Astrocyte of the hippocampus (primary cell): ENCODE measurements at places on chromosomes 3 and 15.

GRCh38 chr3:24886501-24886900, 391.9 kb upstream of the THRB start:
- no peak for DNase-seq

DNA sequence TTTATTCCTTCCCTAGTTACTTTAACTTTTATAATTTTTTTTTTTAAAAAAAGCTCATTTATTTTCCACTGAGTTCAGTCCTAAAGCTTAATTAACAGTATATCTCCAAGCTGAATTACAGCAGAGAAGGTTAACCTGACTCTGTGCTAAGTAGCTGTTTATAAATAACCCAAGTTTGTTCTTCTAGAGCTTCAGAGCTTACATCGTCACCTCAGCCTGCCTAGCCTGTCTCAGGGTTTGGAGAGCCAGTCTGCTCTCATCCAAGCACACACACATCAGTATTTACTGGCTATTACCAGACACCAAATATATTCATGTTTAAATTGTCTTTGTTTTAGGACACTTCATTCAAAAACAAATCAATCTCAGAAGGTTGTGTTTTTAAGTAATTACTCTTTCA, 154.9 kb downstream of the CDIN1 start:
- DNase-seq = no peak

DNA sequence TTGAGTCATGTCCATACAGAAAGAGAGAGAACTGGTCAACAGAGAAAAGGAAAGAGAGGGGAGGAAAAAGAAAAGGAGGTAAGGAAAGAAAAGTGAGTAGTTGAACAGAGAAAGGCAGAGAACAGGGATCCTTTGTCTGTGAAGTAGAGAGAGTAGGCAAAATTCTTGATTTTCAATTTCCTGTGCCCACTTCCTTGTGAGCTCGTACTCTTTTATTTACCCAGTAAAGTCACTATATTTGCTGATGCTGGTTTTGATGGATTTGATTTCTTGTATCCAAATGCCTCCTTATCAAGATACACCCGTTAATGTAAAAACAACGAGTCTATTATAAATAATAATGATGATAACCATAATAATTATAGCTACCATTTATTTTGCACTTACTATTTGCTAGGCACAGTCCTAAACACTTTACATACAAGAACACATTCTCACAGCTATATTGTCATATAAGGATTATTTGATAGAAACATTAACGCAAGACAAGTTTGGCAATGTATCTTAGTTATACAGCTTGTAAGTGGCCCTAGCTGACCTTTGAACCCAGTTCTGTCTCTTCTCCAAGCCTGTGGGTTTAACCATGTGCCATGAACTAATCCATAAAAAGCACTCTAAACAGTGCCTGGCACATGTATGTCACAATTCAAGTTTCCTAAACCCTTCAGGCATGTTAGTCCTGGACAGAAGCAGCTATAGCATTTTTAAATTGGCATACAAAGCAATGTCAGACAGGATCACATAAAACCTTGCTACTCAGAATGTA, 6.7 kb upstream of the P2RY1 start:
- DNase-seq = no peak

DNA sequence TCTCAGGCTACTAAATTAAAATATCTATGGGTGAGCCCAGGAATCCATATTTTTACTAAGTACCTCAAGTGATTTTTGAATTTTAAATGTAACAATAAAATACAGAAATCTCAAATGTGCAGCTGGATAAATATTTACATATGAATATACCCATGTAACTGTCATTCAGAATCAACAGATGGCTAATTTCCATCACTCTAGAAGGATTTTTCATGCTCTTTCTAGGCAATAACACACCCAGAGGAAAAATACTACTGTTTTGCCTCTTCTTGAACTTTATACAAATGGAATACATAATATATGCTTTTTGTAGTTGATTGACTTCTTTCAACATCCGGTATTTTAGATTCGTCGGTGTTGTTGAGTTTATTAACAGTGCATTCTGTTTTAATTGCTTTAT, 601.3 kb upstream of the NECTIN3 start:
- DNase-seq = no peak

DNA sequence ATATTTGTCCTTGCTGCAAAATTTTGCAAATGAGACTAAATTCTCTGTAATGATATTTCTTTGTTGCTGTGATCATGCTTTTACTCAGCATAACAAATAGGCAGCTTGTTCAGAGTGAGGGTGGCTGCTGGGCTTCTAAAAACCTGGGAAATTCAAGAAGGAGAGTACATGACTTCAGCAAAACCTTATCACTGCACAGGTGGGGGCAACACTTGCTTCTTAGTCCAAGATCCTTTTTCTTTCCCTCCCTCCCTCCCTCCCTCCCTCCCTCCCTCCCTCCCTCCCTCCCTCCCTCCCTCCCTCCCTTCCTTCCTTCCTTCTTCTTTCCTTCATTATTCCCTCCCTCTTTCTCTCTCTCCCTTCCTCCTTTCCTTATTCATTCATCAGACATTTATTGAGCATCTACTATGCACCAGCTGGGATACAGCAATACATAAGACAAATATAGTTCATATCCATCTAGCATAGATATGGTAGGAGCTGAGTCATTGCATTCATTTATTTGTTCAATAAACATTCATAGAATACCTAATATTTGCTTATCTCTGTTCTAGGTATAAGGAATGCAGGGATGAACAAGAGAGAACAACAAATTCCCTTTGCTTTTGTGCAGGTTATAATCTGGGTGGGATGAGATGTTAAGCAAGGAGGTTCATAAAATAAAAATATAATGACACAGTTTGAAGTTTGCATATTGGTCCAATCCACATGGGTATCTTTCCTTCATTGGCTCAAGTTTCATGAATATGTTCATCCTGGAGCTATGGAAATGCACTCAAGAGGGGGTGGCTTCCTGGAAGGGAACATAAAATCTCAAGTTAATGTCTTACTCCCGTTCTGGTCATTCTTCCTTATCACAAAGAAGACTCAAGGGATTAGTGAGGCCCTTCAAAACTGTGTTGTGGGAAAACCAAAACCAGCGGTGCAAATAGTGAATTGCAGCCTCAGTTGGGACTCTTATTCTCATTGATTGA, 210.7 kb downstream of the PDCD6IP start:
- DNase-seq = no peak

DNA sequence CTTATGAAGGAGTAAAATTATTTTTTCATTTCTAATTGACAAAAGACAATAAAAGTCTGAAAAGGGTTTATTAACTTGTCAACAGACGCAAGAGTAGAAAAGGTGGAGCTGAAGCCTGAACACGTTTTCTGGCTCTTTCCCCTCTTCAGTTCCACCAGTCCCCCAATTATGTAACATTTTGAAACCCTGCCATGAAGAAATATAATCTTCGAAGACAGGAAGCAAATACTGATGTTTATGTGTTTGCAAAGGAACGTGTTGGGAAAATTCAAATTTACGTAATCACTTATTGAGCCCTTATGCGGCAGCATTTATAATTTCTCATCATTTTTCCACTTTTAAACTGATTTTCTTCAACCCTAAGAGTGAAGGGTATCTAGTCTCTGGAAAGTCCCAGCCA, 767 bp downstream of the AP3S2 start:
- no peak for DNase-seq

- no peak for DNase-seq
These were observed 281.3 kb downstream of the CLSTN2 start for GRCh38 chr3:140216249-140216648.

DNA sequence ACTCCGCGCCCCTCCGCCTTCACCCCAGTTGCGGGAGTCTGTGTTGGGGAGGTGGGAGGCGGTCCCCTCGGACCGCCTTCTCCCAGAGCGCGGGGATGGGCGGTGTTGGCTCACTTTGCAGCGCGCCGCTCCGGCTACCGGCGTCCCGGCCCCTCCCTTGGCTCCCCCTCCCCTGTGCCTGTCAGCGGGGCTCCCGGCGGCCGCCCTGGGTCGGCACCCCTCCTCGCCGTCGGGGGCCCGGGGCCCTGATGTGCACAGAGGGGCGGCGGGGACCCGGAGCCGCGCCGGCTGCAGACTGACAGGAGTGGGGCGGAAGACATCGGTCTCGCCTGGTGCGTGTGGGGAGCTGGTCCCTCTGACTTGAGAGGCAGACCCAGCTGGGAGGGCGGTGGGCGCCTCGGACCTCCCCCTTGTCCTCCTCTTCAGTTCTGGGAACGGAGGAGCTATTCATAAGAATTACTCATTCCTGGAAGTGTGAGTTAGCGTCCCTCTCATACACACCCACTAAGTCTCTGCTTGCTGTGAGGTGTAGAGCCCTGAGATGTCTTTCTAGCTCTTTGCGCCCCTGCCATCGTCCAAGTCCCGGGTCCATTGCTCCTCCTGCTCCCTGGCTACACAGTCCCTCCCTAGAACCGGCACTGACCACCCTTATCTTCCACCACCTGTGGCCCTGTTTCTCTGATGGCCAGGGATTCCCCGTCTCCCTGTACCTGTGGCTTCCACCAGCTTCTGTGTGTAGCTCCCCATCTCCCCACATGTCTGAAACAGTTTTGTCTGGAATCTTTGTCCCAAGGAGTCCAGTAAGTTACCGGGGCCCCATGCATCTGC, 42.3 kb upstream of the ROPN1 start:
- DNase-seq = peak; percentile 67

GRCh38 chr3:37861620-37862041, at the start of gene CTDSPL:
TSS of gene CTDSPL (plus strand) at chr3:37861880. CDS start at chr3:37862200, 320 bp downstream.
- peak; percentile 68 for DNase-seq

DNA sequence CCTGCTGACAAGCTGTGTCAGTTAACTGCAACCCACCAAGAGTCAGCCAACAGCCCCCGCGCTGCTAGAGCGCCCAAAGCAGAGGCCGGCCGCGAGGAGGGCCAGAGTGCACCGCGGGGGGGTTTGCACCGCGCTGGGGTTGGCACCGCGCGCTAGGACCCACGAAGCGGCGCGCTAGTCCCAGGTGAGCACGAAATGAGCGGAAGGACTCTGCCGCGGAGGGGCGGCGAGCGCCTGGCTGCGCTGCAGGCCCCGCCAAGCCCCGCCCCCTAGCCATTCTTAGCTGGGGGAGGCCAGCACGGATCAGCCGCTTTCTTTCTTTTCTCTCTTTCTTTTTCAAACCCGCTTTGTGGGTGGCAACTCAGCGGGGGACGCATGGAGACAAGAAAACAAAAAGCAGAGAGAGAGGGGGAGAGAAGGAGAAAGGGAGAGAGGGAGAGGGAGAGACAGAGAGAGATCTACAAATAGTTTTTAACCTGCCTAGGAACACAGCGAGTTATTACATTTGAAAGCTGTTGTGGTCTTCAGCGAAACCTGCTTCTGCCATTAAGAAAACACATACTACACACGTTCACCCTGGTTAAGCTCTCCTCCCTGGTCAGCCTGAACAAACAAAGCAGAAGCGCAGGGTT, 6.9 kb upstream of the FOXB1 start:
- no peak for DNase-seq

- no peak for DNase-seq
These were observed 42.4 kb upstream of the DAZL start for GRCh38 chr3:16647668-16648067.

GRCh38 chr3:103388214-103388613, 953.4 kb downstream of the ZPLD1 start:
- peak; percentile 62 for DNase-seq

DNA sequence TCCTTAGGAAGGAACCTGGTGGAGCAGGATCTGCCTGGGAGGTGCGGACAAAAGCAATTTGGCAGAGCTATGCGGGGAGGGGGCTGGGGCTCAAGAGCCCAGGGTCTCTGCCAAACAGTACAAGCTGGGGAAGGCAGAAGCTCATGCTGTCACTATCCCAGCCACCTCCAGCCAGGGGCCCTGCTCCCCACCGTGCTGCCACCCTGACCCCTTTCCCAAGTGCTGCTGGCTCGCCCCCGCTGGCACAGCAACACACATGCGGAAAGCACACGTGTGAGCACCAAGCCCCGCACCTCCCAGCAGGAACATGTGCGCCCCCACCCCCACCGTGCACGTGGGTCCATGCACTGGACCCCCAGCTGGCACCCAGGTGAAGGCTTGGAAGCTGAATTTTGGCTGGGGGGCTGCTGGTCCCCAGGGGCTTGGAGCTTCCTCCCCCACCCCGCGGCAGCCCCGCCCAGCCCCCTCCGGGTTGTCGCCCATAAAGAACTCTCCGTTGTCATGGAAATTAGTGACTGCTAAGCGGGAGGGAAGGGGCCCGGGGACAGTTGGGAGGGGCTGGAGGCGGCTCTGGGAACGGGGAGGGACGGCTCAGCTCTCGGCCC, 742 bp downstream of the CAMKV start:
- DNase-seq = no peak

DNA sequence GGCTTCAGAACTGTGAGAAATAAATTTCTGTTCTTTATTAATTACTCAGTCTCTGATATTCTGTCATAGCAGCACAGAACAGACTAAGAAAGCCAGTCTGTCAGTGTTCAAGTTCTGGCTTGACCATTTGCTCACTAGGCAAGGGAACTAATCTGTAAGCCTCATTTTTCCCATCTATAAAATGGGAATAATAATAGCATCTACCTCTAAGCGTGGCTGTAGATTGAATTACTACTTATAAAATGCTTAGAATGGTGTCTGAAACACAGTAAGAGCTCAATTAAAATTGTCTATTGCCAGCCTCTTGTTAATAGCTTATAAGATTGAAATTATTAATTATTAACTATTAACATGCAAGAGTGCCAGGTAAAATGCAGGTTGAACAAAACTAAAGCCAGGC, 209.7 kb upstream of the LRRFIP2 start:
- DNase-seq = no peak

DNA sequence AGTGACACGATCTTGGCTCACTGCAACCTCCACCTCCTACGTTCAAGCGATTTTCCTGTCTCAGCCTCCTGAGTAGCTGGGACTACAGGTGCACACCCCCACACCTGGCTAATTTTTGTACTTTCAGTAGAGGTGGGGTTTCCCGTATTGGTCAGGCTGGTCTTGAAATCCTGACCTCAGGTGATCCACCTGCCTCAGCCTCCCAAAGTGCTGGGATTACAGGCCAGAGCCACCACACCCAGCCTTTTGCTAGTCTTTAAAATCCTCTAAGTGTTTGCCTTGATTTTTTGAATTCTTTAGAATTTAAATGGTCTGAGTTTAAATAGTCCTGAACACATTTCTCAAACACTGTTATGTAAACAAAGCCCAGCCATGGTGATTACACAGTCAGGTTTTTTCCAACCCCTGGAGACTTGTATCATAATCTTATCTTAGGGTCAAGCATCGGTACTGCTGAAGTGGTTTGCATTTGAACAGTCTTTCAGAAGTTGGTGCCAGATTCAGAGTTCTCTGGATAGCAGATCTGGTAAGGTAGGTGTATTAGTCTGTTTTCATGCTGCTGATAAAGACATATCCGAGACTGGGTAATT, 28.2 kb upstream of the PIAS1 start:
- DNase-seq = peak; percentile 69

DNA sequence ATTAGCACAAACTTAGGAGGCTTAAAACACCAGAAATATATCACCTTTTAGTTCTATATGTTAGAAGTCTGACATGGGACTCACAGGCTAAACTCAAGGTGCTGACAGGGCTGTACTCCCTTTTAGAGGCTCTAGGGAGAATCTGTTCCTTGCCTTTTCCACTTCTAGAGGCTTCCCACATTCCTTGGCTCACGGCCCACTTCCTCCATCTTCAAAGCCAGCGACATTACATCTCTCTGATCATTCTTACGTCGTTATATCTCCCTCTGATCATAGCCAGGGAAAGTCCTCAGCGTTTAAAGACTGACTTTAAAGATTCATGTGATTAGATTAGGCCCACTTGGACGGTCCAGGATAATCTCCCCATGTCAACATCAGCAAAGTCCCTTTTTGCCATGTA, 166.3 kb downstream of the GREM1 start:
- DNase-seq = peak; percentile 20

- DNase-seq = no peak
These were observed 534.5 kb upstream of the KCNMB2 start for GRCh38 chr3:178001670-178002101.
